ENCODE measurements at places on chromosomes 16 and 17. TPM values are rescaled to one million over a fixed set of nuclear protein-coding genes. Genes with fewer than 3 reads are reported as not detected.

GRCh38 chr16:85935974-85936760, 37.2 kb downstream of the IRF8 start:
- no peaks in the 10 kb centered on the region for H3K4me1 ChIP-seq
- H3K27ac ChIP-seq = no peak overlapping the region
- no peaks in the 10 kb centered on the region for H3K27me3 ChIP-seq
- H3K36me3 ChIP-seq = no peaks in the 10 kb centered on the region
- H3K4me3 ChIP-seq = no peak overlapping the region

DNA sequence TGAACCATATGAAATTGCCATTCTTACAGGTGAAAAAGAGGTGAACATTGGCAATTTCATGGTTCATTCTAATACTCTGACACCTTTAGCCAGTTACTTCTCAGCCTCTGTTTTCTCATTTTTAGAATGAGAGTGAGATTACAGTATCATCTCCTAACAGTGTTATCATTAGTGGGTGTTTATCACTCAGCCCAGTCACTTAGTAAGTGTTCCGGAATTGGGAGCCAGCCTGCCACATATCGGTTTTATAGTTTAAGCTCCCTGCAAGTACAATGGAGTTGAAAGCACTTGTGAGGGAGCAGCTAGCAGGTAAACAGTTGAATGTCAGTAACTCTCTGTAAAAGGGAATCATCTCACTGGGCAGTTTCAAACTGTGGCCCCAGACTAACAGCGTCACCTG, 583.1 kb upstream of the HSBP1 start:
- H3K4me3 ChIP-seq = no peak overlapping the region
- no peaks in the 10 kb centered on the region for H3K27me3 ChIP-seq
- H3K4me1 ChIP-seq = no peaks in the 10 kb centered on the region
- no peaks in the 10 kb centered on the region for H3K36me3 ChIP-seq

DNA sequence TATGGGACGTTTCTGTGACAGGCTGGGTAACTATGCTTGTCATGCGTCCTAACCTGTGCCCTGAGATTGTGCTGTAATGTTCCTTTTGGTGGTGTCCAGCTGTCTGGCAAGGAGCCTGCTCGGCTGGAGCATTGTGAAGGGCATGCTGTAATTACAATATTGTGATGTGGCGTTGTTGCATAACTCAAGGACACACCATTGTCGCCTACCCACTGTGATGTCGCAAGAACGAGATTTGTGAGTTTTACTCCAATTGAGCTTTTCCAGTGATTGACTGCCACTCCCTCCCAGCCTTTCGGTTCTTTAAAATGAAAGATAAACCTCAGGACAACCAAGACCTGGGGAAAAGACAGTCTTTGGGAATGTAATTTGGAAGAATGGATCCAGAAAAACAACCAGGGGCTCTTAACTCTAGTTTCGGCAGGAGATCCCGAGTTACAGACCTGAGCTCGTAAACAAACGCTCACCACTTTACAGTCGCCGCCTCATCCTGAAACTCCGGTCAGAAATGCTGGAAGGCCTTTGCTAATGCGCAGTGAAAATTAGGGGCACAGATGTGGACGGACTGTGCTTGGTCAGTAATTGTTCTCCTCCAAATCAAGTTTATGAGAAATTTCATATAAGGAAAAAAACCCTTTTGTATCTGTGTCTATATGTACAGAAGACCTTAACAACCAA, 1.3 kb downstream of the ZNF750 start:
- H3K4me3 ChIP-seq = no peak overlapping the region
- no peak overlapping the region for H3K27ac ChIP-seq
- no peaks in the 10 kb centered on the region for H3K27me3 ChIP-seq

- peaks cover 1% of the 10 kb centered on the region for H3K27me3 ChIP-seq
- DNase-seq = no peak
- no peaks in the 10 kb centered on the region for H3K4me1 ChIP-seq
- H3K27ac ChIP-seq = no peak overlapping the region
- H3K36me3 ChIP-seq = no peaks in the 10 kb centered on the region
These were observed 142.0 kb upstream of the RCVRN start for GRCh38 chr17:10046786-10047785.

DNA sequence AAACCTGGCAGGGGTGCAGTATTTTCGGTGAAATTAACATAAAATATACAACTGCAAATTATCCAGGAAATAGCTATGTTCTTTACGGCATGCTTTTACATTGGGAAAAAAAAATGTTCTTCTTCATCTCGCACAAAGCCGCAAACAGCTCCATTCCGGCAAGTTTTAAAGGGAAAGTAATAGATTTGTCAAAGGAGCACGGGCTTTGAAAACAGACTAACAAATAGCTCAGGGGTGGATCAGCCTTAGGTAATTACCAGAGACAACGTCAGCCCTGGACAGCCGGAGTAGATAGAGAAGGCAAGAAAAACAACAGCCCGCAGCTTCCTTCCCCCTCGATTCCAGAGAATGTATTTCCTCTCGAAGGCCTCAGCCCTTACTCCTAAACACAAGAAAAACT, 222.5 kb downstream of the C16orf78 start:
- no peaks in the 10 kb centered on the region for H3K36me3 ChIP-seq
- DNase-seq = no peak
- H3K4me3 ChIP-seq = no peak overlapping the region
- H3K27me3 ChIP-seq = no peaks in the 10 kb centered on the region

DNA sequence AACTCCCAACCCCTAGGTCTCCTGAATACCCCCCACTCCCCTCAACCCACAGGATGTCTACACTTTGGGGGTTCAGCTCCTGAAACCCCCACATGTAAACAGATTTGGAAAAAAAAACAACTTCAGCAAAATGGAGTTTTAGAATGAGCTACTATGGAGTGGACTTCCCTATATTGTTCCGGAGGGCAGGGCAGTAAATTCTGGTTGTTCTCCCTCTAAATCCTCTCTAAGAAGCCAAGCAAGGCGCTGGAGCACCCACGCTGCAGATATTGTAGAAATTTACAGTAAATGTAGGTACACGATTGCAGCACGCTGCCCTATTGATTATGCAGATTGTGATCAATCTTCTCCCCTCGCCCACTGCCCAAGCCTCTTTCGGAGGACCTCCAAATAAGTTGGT, 8.5 kb upstream of the ZFHX3 start:
- peaks cover 2% of the 10 kb centered on the region for H3K4me1 ChIP-seq
- H3K27ac ChIP-seq = peak overlapping the region; percentile 98
- no peaks in the 10 kb centered on the region for H3K27me3 ChIP-seq
- DNase-seq = peak; percentile 1
- H3K4me3 ChIP-seq = peak overlapping the region; percentile 77

DNA sequence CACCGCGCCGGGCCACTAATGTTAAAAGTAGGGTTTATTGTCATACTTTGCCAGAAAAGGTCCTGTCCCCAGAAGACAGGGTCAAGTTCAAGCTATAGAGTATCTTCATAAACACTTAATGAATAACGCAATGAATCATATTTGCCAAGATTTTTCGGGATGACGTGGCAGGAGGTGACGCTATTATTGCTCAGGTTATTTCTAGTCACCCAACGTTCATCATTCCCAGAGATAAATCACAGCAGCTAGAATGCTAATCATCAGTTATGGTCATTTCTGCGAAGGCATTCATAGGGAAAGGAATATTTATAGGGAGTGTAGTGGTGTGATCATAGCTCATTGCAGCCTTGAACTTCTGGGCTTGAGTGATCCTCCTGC, 2.0 kb downstream of the TMC5 start:
- H3K4me1 ChIP-seq = no peaks in the 10 kb centered on the region
- H3K36me3 ChIP-seq = no peaks in the 10 kb centered on the region
- H3K4me3 ChIP-seq = no peak overlapping the region

- no peaks in the 10 kb centered on the region for H3K36me3 ChIP-seq
- no peaks in the 10 kb centered on the region for H3K27me3 ChIP-seq
- no peak overlapping the region for H3K27ac ChIP-seq
- DNase-seq = no peak
These were observed 167.5 kb downstream of the RPTOR start for GRCh38 chr17:80712089-80712488.

GRCh38 chr17:720706-721539, 6.3 kb upstream of the VPS53 start:
- no peak for DNase-seq
- H3K27ac ChIP-seq = no peak overlapping the region
- H3K4me1 ChIP-seq = no peaks in the 10 kb centered on the region
- no peaks in the 10 kb centered on the region for H3K27me3 ChIP-seq

- no peaks in the 10 kb centered on the region for H3K36me3 ChIP-seq
- DNase-seq = no peak
- no peaks in the 10 kb centered on the region for H3K4me1 ChIP-seq
These were observed 220.1 kb downstream of the SLC39A11 start for GRCh38 chr17:72872396-72872795.

The MARVELD3 gene
- not detected for total RNA-seq

The KRT32 gene
- not detected for total RNA-seq

The GPR142 gene
- total RNA-seq = not detected

The PRSS53 gene
- total RNA-seq = 2.4 TPM

The CEP20 gene
- 26.2 TPM for total RNA-seq

The SOCS1 gene
- 6.4 TPM for total RNA-seq

The MPO gene
- total RNA-seq = 0.63 TPM

Data from aorta (tissue), 5 donors.